ENCODE measurements at places on chromosomes 13 and 19.

- no peak for DNase-seq
Observed at GRCh38 chr13:90686442-90686841, 661.0 kb upstream of the MIR17HG start.

GRCh38 chr19:53517114-53517741 lies 20.7 kb upstream of the ZNF331 start:
- DNase-seq = no peak

GRCh38 chr19:17479325-17479791 lies 9.0 kb downstream of the SLC27A1 start:
- no peak for DNase-seq

DNA sequence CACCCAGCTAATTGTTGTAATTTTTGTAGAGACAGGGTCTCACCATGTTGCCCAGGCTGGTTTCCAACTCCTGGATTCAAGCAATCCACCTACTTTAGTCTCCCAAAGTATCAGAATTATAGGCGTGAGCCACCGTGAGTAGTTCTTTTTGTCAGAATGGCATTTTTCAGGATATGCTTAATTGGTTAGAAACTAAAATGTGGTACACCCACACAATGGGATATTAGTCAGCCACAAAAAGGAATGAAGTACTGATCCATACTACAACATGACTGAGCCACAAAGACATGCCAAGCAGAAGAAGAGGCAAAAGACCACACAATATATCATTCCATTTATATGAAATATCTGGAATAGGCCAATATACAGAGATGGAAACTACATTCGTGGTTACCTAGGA lies 41.7 kb upstream of the MAP3K10 start:
- no peak for DNase-seq

DNA sequence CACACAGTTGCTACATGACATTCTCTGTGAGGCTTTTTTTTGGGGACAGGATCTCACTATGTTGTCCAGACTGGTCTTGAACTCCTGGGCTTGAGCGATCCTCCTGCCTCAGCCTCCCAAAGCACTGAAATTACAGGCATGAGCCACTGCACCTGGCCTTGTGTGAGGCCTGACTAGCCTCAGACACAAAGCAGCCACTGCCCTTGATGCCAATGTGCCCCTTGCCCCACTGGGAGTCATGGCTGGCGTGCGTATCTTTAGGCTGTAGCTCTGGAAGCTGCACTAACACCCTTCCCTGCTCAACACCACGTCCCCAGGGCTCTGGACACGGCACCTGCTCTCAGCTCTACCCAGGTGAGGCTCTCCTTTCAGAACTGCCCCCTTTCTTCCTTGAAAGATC lies 14.5 kb upstream of the KPTN start:
- DNase-seq = no peak

DNA sequence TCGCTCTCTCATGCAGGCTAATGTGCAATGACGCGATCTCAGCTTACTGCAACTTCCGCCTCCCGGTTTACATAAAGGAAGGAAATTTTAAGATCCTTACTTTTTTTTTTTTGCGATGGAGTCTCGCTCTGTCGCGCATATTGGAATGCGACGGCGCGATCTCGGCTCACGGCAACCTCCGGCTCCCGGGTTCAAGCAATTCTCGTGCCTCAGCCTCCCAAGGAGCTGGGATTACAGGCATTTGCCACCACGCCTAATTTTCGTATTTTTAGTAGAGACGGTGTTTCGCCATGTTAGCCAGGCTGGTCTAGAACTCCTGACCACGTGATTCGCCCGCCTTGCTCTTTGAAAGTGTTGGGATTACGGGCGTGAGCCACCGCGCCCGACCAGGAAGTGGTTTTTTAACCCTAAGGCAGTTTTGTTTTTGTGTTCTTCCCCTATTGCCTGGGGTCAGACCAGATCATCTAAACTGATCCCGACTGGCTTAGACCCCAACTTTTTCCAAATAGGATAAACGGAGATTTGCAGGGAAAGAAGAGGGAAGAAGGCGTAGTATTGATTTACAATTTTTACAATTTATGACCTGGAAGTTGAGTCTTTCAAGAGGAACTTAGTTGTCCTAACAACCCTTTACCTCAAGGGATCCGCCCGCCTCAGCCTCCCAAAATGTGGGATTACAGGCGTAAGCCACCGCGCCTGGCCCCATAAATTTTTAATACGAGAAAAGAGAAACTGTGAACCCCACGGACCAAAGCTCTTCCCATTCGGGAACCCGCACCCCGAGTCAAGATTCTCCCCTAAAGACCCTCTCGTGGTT lies 142.0 kb downstream of the ZNF737 start:
- peak; percentile 2 for DNase-seq

GRCh38 chr13:113918981-113919701 lies 54.7 kb downstream of the C13orf46 start:
- DNase-seq = no peak
